ENCODE measurements at places on chromosomes 1 and 21. TPM values are rescaled to one million over a fixed set of nuclear protein-coding genes. Genes with fewer than 3 reads are reported as not detected.

DNA sequence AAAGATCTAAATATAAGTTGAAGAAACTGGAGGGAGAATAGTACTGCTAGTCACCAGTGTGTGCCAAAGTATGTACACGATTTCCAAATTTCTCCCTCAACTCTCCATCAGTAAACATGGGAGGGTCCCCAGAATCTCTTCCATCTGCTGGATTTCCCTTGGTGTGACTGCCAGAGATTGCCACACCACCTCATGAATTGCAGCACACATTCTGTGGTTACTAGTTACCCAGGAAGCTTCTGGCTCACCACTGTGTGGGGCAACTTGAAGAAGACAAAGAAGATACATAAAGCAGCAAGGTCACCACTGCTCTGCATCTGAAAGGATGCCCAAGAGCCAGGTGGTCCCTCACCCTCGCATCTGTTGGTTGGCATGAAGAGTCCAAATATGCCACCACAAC lies 191.7 kb upstream of the ESRRG start:
- DNase-seq: no peak

- no peak for DNase-seq
Observed at GRCh38 chr1:86499987-86500593, 31.4 kb downstream of the CLCA1 start.

LCE1F gene
- total RNA-seq: not detected

OR2L2 gene
- total RNA-seq: 0.10 TPM

Data from ovary (tissue), 10 donors.